Muscle of leg (tissue), 16 donors: ENCODE measurements at places on chromosomes 11 and 22. TPM values are rescaled to one million over a fixed set of nuclear protein-coding genes. Genes with fewer than 3 reads are reported as not detected.

CACNA1I gene
- total RNA-seq = 0.04 TPM

TRIM64 gene
- total RNA-seq = not detected

KCNK7 gene
- total RNA-seq = 0.31 TPM

POLD3 gene
- 9.8 TPM for total RNA-seq

UBE2L6 gene
- total RNA-seq = 18.5 TPM

KRTAP5-9 gene
- total RNA-seq = not detected

ACR gene
- 0.09 TPM for total RNA-seq

KCNJ1 gene
- 0.18 TPM for total RNA-seq

MPZL2 gene
- total RNA-seq = 0.40 TPM

C11orf86 gene
- not detected for total RNA-seq

KIAA0930 gene
- 15.1 TPM for total RNA-seq

PRDX5 gene
- 144 TPM for total RNA-seq

FLRT1 gene
- 1.2 TPM for total RNA-seq

TMEM191B gene
- total RNA-seq = 0.13 TPM

PUS3 gene
- 11.0 TPM for total RNA-seq

DNAJC24 gene
- total RNA-seq = 15.6 TPM

PTPRCAP gene
- total RNA-seq = 0.84 TPM

ANO9 gene
- 0.09 TPM for total RNA-seq

CHRM1 gene
- 0.04 TPM for total RNA-seq

RIMBP3C gene
- 0.40 TPM for total RNA-seq

MUS81 gene
- total RNA-seq = 34.4 TPM

SSTR3 gene
- total RNA-seq = not detected

TRIM21 gene
- 11.8 TPM for total RNA-seq

VSIG10L2 gene
- total RNA-seq = 0.27 TPM

RBM4B gene
- total RNA-seq = 26.7 TPM

TIMM10 gene
- total RNA-seq = 44.1 TPM

CRYBA4 gene
- total RNA-seq = not detected

MGAT3 gene
- 1.7 TPM for total RNA-seq

PKNOX2 gene
- 11.5 TPM for total RNA-seq

OR52H1 gene
- total RNA-seq = 0.22 TPM

MS4A5 gene
- total RNA-seq = not detected

OR51B2 gene
- total RNA-seq = 0.09 TPM

CASP1 gene
- 7.0 TPM for total RNA-seq

LDHAL6A gene
- not detected for total RNA-seq

MUC15 gene
- total RNA-seq = not detected

FAM227A gene
- 1.1 TPM for total RNA-seq

CDC45 gene
- total RNA-seq = 6.1 TPM

TYMP gene
- total RNA-seq = 3.2 TPM

NAALADL1 gene
- total RNA-seq = 13.6 TPM

OSBPL5 gene
- 12.5 TPM for total RNA-seq

MLC1 gene
- total RNA-seq = 0.31 TPM

LRFN4 gene
- 24.0 TPM for total RNA-seq

TCN2 gene
- 7.4 TPM for total RNA-seq
